ENCODE measurements at places on chromosomes 3 and 15.

GRCh38 chr15:45521596-45522327 lies 793 bp downstream of the SLC30A4 start:
- no peak for DNase-seq

- DNase-seq, result no peak
These were observed 38.9 kb downstream of the ABI3BP start for GRCh38 chr3:100954199-100954935.

GRCh38 chr3:46665763-46666452 lies 27.6 kb downstream of the ALS2CL start:
- DNase-seq, result peak; percentile 1

DNA sequence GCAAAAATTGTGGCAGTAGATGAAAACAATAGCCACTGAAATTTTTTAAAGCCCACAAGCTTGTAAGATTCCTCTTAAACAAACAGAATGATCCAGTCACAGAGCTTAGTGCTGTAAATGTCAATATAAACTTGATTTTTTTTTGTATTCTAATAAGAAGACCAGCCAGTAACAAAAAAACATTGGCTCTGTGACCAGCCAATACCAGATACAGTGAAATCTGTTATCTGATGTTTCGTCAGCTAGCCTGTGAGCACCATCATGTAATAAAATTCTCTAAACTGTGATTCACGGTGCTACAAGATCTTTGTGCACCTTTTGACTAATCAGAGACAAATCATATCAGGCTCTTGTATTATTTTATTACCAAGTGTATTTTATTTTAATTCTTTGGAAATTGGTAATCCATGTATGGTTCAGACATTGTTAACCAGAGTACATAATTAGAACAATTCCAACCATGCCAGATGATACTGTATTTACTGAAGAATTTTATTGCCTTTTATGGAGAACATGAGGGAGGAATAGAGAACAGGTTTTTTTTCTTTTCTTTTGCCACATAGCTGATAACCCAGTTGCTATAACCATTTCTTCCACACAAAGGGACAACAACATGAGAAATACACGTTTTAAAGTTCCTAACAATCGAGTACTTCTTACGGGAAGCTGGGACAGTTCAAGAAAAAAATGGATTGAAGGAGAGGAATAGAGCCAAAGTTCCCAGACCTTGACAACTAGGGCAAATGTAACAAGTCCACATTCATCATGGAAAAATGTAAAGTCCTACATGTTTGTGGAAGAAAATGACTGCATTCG lies 71.9 kb downstream of the FILIP1L start:
- DNase-seq, result no peak

DNA sequence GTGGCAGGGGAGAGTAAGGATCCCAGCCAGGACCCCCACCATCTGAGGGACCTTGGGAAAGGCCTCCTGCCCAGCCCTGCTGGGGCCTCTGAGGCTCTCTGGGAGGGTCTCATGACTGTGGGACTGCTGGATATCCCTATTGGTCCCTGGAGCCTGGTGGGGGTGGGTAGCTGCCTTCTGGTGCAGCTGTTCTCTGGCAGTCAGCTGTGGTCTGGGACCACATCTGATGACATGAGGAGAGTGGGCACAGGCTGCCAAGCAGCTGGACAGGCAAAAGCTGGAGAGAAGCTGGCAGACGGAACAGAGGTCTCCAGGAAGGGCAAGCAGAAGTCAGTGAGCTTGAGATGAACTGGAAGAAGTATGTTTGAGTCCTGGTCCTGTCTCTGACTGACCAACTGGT lies 22.4 kb downstream of the PLEKHO2 start:
- no peak for DNase-seq

GRCh38 chr3:58485801-58486435 lies 6.0 kb upstream of the KCTD6 start:
- DNase-seq, result no peak

GRCh38 chr15:51770902-51771301 lies 19.5 kb downstream of the TMOD2 start:
- no peak for DNase-seq

- DNase-seq, result no peak
These were observed 42.4 kb upstream of the DAZL start for GRCh38 chr3:16647668-16648067.

DNA sequence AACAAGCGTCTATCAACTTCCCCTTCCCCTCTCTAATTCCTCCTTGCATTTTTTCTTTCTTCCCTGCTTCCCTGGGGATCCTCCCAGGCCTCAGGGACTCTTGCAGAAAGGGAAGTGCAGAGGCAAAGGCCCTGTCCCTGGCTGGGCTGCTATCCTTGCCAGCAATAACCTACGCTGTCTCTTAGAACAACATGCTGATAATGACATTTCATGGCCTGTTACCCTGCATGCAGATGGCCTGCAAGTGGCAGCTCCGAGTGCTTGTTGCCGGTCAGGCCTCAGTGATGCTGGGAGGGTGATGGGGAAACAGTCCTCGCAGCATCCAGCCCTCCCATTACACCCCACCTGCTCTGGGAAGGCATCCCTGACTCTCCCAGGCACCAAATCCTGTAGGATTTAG lies 167.6 kb downstream of the RAB11A start:
- no peak for DNase-seq

- no peak for DNase-seq
These were observed 302.2 kb upstream of the TPM1 start for GRCh38 chr15:62740141-62741004.

- DNase-seq, result no peak
These were observed 15.8 kb downstream of the IGSF11 start for GRCh38 chr3:119018690-119019463.

GRCh38 chr15:61528581-61528910 lies 299.4 kb upstream of the RORA start:
- DNase-seq, result no peak
